ENCODE measurements at places on chromosomes 6 and 20. TPM values are rescaled to one million over a fixed set of nuclear protein-coding genes. Genes with fewer than 3 reads are reported as not detected.

Gene FAM162B
- not detected for total RNA-seq

Gene LPA
- not detected for total RNA-seq

Gene PHACTR1
- not detected for total RNA-seq

DNA sequence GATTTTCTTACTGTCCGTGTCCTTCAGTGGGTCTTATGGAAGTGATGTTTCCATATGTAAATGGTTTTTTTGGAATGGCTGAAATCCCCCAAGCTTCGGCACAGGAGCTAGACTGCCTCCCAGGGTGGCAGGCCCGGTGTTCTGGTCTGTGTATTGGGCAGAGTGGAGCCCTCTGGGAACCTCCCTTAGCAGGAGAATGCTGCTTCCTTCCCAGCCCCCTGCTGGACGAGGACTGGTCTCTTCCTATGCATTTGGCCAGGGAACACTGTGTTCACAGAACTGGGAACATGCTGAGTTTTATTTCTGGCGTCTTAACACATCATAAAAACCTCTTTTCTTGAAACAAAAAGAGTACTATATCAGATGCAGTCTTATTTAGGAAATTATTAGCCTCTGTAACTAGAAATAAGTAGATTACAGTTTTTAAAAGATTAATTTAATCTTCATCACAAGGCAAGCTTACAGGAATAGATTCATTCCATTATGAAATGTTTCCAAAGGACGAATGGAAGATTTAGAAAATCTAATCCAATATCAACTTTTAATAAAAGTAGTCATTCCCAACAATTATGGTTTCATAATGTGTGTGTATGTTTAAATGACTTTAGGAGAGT is 56.6 kb downstream of the SYTL3 start:
- peaks cover 28% of the 10 kb centered on the region for H3K4me1 ChIP-seq
- H3K36me3 ChIP-seq = peaks cover 15% of the 10 kb centered on the region
- peak overlapping the region; percentile 63 for H3K27ac ChIP-seq
- no peaks in the 10 kb centered on the region for H3K27me3 ChIP-seq

- H3K36me3 ChIP-seq = no peaks in the 10 kb centered on the region
- H3K4me3 ChIP-seq = no peak overlapping the region
- no peak overlapping the region for H3K27ac ChIP-seq
- H3K27me3 ChIP-seq = peaks cover 24% of the 10 kb centered on the region
- no peak for DNase-seq
- H3K4me1 ChIP-seq = no peaks in the 10 kb centered on the region
Measured at GRCh38 chr20:64222291-64222735, 33.2 kb upstream of the PCMTD2 start.

DNA sequence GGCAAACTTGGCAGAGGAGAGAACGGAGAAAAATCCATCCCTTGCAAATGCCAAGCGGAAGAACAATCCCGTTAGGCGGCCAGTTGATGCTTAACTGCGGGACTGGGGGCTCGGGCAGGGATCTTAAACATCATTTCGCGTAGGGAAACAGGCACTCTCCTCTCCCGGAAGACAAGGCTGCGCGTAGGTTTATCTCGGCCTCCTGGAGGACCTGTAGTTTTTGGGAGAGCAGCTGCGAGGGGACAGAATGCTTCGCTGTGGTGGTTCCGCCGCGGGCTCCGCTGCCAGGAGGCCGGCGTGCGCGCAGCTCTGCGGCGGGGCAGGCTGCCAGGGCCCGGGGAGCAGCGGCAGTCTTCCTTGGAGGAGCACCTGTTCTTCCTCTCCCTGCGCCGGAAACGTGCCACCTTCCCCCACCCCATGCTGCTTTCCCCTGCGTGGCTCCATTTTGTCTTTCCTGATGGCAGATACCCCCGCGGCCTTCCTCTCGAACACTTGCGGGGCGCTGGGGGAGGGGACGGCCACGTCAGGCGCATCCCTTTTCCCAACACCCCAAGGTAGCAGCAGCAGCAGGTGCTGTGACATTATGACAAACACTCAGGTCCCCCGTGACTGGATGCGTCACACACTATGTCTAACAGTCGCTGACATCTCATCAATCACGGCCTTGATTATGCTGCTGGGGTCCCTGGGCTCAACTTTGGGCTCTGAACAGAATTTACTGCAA is 230.7 kb upstream of the BTBD3 start:
- no peaks in the 10 kb centered on the region for H3K36me3 ChIP-seq
- H3K4me1 ChIP-seq = no peaks in the 10 kb centered on the region
- no peak for DNase-seq
- no peak overlapping the region for H3K27ac ChIP-seq

DNA sequence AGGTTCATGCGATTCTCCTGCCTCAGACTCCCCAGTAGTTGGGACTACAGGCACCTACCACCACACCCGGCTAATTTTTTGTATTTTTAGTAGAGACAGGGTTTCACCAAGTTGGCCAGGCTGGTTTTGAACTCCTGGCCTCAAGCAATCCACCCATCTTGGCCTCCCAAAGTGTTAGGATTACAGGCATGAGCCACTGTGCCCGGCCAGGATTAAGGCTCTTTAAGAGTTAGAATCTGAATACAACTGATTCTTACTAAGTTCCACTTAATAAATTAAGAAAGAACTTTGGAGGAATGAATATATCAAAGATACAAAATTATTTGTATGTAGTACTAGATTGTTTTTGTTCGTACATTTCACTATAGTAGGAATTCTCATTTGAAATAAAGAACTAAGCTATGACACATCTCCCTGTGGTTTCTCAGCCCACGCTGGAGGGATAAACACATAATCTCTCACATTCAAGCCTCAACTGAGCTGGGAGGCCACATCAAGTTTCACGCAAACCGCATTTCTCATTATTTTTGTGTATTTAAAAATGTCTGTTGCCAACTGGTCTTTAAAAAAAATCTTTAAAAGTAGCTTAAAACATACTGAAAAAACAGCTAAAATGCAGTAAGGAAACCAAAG is 34.2 kb downstream of the DTNBP1 start:
- DNase-seq = peak; percentile 71
- H3K27ac ChIP-seq = no peak overlapping the region
- H3K4me1 ChIP-seq = peaks cover 7% of the 10 kb centered on the region
- H3K27me3 ChIP-seq = no peaks in the 10 kb centered on the region
- peaks cover 6% of the 10 kb centered on the region for H3K36me3 ChIP-seq

- H3K36me3 ChIP-seq = no peaks in the 10 kb centered on the region
- no peaks in the 10 kb centered on the region for H3K4me1 ChIP-seq
- peaks cover 9% of the 10 kb centered on the region for H3K27me3 ChIP-seq
- no peak overlapping the region for H3K4me3 ChIP-seq
- H3K27ac ChIP-seq = no peak overlapping the region
Measured at GRCh38 chr6:41392246-41392645, 56.8 kb downstream of the NCR2 start.

GRCh38 chr20:20946122-20946759 is 159.9 kb downstream of the LINC00237 start:
- H3K27ac ChIP-seq = no peak overlapping the region
- no peak for DNase-seq
- no peaks in the 10 kb centered on the region for H3K27me3 ChIP-seq
- H3K36me3 ChIP-seq = no peaks in the 10 kb centered on the region
- no peaks in the 10 kb centered on the region for H3K4me1 ChIP-seq

- H3K4me3 ChIP-seq = no peak overlapping the region
- 0 out of 2 replicates have a peak overlapping the region, but pooled peaks have one; percentile 56 for H3K27ac ChIP-seq
- peaks cover 57% of the 10 kb centered on the region for H3K4me1 ChIP-seq
- H3K27me3 ChIP-seq = no peaks in the 10 kb centered on the region
- DNase-seq = no peak
Measured at GRCh38 chr6:16722630-16723029, 38.6 kb downstream of the ATXN1 start.

GRCh38 chr6:12339808-12340487 is 49.8 kb downstream of the EDN1 start:
- DNase-seq = no peak
- H3K27ac ChIP-seq = no peak overlapping the region
- no peaks in the 10 kb centered on the region for H3K27me3 ChIP-seq
- no peaks in the 10 kb centered on the region for H3K36me3 ChIP-seq
- no peak overlapping the region for H3K4me3 ChIP-seq

DNA sequence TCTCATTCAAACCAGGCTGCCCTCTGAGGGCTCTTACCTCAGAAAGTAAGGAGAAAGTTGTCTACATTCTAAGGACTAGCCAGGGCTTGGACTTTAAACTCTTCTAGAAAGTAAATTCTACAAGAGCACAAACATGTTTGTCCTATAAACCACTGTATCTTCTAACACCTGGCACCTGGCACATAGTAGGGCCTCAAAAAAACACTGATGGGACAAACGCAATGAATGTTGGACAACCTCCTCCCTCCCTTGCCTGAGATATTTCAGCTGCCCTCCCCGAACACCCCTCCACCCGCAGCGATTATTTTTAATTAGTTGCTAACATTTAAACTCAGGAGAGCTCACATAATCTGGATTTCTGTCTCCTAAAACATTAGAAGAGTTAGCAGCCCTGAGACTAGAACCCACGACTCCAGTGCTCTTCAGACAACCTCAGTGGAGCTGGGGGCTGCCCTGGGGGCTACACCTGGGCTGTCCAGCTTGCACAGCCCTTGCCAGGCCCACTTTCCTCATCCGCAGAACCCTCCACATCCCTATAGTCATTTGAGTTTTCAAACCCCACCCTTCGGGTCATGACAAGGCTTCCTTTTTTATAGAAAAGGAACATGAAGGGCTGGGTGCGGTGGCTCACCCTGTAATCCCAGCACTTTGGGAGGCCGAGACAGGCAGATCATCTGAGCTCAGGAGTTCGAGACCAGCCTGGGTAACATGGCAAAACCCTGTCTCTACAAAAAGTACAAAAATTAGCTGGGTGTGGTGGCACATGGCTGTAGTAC is 4.9 kb downstream of the HCK start:
- DNase-seq = no peak
- no peak overlapping the region for H3K27ac ChIP-seq
- H3K4me3 ChIP-seq = no peak overlapping the region
- H3K27me3 ChIP-seq = peaks cover 17% of the 10 kb centered on the region

- H3K4me3 ChIP-seq = no peak overlapping the region
- H3K4me1 ChIP-seq = peaks cover 20% of the 10 kb centered on the region
- H3K27ac ChIP-seq = no peak overlapping the region
- no peaks in the 10 kb centered on the region for H3K27me3 ChIP-seq
Measured at GRCh38 chr6:54288474-54288873, 19.8 kb upstream of the TINAG start.

DNA sequence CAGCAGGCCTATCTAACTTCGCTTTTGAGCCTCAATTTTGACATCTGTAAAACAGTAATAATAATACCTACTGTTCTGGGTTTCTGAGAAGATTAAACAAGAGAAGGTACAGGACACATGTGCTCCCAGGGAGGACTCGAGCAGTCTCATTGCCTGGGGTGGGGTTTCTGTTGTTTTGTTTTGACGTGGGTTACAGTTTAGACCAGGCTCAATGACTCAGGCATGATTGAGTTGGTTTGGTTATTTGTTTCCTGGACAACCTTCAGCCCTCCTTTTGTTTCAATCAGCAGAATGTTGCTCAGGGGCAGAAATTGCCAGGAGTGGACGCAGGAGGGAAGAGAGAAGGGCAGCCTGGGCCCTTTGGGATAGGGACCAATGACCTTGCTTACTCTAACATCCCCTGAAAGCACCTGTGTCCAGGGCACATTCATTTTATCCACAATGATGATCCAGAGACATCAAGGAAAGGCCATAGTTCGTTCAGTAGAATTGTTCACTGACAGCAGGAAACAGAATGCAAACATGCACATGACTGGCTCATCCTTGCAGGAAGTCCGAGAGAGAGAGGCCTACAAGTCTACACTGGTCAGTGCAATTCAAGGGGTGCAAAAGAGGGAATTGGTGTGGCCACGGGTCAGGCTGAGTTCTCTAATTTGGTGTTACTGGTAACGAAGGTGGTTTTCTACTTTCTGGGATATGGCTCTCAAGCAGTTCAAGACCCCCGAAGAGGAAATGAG is 74.5 kb upstream of the MRPS10 start:
- H3K4me1 ChIP-seq = peaks cover 42% of the 10 kb centered on the region
- no peak overlapping the region for H3K4me3 ChIP-seq
- H3K27ac ChIP-seq = peak overlapping the region; percentile 82

- DNase-seq = no peak
- H3K4me3 ChIP-seq = no peak overlapping the region
- no peaks in the 10 kb centered on the region for H3K36me3 ChIP-seq
- H3K27ac ChIP-seq = no peak overlapping the region
Measured at GRCh38 chr6:36000451-36000850, 24.0 kb downstream of the SLC26A8 start.

GRCh38 chr20:17992847-17993513 is 24.2 kb downstream of the MGME1 start:
- no peak for DNase-seq
- H3K4me1 ChIP-seq = peaks cover 3% of the 10 kb centered on the region
- H3K27ac ChIP-seq = no peak overlapping the region
- H3K4me3 ChIP-seq = no peak overlapping the region

DNA sequence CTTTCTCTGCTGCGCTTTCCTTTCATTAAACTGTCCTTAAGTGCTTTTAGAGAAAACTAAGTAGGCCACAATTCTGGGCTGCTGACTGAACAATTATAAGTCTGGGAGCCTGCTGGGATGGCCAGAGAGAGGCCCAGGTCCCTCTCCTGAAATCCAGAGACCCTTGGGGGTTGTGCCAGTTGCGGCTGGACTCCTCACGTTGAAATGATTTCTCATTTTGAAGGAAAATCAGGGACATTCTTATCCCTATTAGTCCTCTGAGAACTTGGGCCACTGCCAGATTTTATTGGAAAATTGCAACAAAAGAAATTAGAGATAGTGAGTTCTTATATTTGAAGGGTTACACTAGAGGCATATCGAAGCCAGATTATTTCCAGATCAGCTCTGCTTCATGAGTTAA is 145.1 kb downstream of the CLIC5 start:
- peak; percentile 19 for DNase-seq
- no peaks in the 10 kb centered on the region for H3K36me3 ChIP-seq
- peaks cover 6% of the 10 kb centered on the region for H3K4me1 ChIP-seq
- H3K27me3 ChIP-seq = no peaks in the 10 kb centered on the region
- no peak overlapping the region for H3K27ac ChIP-seq

GRCh38 chr6:129699659-129700058 is 10.3 kb downstream of the ARHGAP18 start:
- no peak for DNase-seq
- H3K36me3 ChIP-seq = 0 out of 2 replicates have a peak, but pooled peaks cover 2% of the 10 kb centered on the region
- H3K27me3 ChIP-seq = no peaks in the 10 kb centered on the region
- H3K27ac ChIP-seq = no peak overlapping the region
- peaks cover 21% of the 10 kb centered on the region for H3K4me1 ChIP-seq

GRCh38 chr20:35030136-35030535 is 62.5 kb downstream of the TRPC4AP start:
- no peaks in the 10 kb centered on the region for H3K27me3 ChIP-seq
- DNase-seq = no peak
- no peaks in the 10 kb centered on the region for H3K4me1 ChIP-seq
